ENCODE measurements at places on chromosomes 11 and 22.

DNA sequence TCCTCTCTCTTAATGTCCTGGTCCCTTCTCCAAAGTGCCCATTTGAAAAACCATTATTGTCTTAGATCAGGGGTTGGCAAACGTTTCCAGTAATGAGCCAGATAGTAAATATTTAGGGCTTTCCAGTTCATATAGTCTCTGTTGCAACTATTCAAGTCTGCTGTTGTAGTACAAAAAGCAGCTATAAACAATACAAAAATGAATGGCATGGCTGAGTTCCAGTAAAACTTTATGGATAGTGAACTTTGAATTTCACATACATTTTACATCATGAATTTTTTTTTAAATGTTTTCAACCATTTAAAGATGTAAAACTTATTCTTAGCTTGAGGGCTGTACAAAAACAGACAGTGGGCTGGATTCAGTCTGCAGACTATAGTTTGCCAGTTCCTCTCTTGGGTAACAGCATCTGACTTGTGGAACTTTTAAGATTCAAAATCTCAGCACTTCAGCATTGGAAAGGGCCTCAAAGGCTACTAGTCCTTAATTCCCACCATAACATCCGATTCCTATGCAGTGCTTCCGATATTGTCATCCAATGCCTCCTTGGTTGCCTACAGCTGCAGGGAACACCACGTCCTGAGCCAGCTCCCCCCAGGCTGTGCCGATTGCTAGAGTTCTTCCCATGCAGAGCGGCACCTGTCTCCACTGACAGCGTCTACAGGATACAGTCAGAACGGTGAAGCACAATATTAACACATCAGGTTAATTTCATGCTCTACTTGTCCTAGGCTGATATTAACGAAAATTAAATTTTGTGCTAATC is 65.6 kb upstream of the E2F8 start:
- H3K4me3 ChIP-seq: no peak overlapping the region
- no peak for DNase-seq
- H3K4me1 ChIP-seq: no peaks in the 10 kb centered on the region
- peaks cover 22% of the 10 kb centered on the region for H3K27me3 ChIP-seq
- no peaks in the 10 kb centered on the region for H3K36me3 ChIP-seq

GRCh38 chr22:43013355-43014315 is 1.3 kb downstream of the PACSIN2 start:
- H3K4me1 ChIP-seq: peaks cover 25% of the 10 kb centered on the region
- H3K27ac ChIP-seq: peak overlapping the region; percentile 79
- peak overlapping the region; percentile 96 for H3K4me3 ChIP-seq
- H3K27me3 ChIP-seq: peaks cover 3% of the 10 kb centered on the region
- H3K36me3 ChIP-seq: no peaks in the 10 kb centered on the region

GRCh38 chr11:65617136-65617850 is 1.7 kb downstream of the PCNX3 start:
- peaks cover 29% of the 10 kb centered on the region for H3K4me1 ChIP-seq
- H3K36me3 ChIP-seq: peaks cover 24% of the 10 kb centered on the region
- DNase-seq: no peak
- no peaks in the 10 kb centered on the region for H3K27me3 ChIP-seq

DNA sequence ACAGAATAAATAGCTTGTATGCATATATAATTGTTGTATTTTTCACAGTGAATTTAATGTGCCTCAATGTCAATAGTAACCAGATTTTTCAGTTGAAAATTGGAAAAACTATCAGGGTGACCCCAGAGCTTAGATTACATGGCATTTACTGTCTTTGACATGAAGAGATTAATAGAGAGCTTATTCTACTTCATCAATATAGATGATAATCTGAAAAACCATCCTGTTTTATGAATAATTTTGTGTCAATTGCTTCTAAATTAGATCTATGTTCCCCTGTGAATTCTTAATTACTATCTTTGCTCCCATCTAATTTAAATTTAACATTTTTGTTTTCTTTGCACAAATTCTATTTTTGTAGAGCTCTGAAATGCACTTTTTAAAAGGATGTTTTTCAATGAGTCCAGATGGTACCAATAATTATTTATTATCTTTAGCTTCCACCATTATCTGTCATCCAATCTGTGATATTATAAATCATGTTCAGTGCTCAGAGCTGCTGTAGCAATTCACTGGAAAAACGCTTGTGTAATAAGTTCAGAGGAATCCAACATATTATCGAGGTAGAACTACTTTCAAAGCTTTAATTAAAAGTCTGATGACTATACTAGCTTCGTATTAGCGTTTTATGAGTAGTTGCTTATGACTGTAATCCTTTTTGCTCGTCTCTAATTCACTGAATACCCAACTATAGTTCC is 291.4 kb downstream of the JRKL start:
- no peaks in the 10 kb centered on the region for H3K27me3 ChIP-seq
- H3K4me1 ChIP-seq: no peaks in the 10 kb centered on the region
- no peaks in the 10 kb centered on the region for H3K36me3 ChIP-seq
- no peak for DNase-seq
- H3K4me3 ChIP-seq: no peak overlapping the region
- H3K27ac ChIP-seq: no peak overlapping the region

GRCh38 chr22:17639247-17639741 is 737 bp downstream of the BCL2L13 start:
- H3K27ac ChIP-seq: peak overlapping the region; percentile 98
- peaks cover 11% of the 10 kb centered on the region for H3K36me3 ChIP-seq
- peak; percentile 51 for DNase-seq
- no peaks in the 10 kb centered on the region for H3K27me3 ChIP-seq
- peaks cover 27% of the 10 kb centered on the region for H3K4me1 ChIP-seq
- H3K4me3 ChIP-seq: peak overlapping the region; percentile 91

- no peak overlapping the region for H3K4me3 ChIP-seq
- no peaks in the 10 kb centered on the region for H3K4me1 ChIP-seq
- H3K27ac ChIP-seq: no peak overlapping the region
- H3K27me3 ChIP-seq: peaks cover 14% of the 10 kb centered on the region
Observed at GRCh38 chr11:120773501-120774031, 250.3 kb upstream of the TBCEL start.

DNA sequence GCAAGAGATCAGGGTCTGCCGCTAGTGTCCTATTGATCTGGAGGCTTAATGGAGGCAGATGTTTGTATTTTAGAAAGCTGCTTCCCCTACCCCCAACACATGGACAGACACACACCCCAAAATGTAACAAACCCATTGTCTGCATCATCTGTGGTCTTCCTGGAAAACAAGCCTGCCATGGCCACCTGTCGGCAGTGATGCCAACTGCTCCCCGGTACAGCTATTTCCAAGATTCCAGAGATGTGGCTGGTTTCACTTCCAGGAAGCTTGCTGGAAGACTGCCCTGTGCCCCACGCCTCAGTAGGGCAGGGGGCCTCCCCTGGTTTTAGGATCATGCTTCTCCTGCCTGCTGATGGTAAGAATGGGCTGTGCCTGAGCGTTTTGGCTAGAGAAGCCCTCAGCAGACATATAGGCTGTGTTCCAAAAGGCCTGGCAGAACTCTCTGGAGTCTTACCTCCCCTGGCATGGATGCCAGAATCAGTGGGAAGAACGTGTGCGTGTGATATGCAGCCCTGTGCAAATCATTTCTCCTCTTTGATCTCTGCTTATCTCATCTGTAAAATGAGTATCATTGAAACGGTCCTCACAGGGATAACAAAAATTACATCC is 108.6 kb downstream of the FBXO7 start:
- H3K27me3 ChIP-seq: peaks cover 3% of the 10 kb centered on the region
- DNase-seq: no peak
- no peaks in the 10 kb centered on the region for H3K4me1 ChIP-seq
- H3K36me3 ChIP-seq: no peaks in the 10 kb centered on the region
- H3K27ac ChIP-seq: no peak overlapping the region

- no peak overlapping the region for H3K27ac ChIP-seq
- peak overlapping the region; percentile 58 for H3K4me3 ChIP-seq
- no peaks in the 10 kb centered on the region for H3K27me3 ChIP-seq
- DNase-seq: peak; percentile 91
Observed at GRCh38 chr22:49934891-49935557, 16.6 kb downstream of the CRELD2 start.

DNA sequence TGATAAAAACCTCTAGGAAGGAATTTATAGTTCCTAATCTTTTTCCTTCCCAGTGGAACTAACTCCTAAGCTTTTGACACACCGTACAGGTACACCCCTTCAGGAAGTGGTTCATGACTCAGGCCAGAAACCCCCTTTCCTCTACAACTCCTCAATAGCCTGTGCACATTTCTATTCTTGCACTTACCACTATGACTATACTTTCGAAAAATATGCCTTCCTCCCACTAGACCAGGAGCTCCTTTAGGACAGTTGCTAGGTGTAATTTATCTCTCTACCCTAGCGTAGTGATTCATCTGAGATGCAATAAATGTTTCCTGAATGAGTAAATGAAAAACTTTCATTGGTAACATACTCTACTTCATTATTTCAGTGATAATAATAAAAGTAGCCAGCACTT is 14.5 kb downstream of the MAP6 start:
- H3K36me3 ChIP-seq: no peaks in the 10 kb centered on the region
- no peak for DNase-seq
- peaks cover 26% of the 10 kb centered on the region for H3K4me1 ChIP-seq
- no peak overlapping the region for H3K4me3 ChIP-seq
- H3K27me3 ChIP-seq: peaks cover 23% of the 10 kb centered on the region

GRCh38 chr22:37182949-37183245 is 5.2 kb downstream of the C1QTNF6 start:
- no peaks in the 10 kb centered on the region for H3K27me3 ChIP-seq
- H3K27ac ChIP-seq: no peak overlapping the region
- DNase-seq: no peak
- peaks cover 52% of the 10 kb centered on the region for H3K4me1 ChIP-seq

DNA sequence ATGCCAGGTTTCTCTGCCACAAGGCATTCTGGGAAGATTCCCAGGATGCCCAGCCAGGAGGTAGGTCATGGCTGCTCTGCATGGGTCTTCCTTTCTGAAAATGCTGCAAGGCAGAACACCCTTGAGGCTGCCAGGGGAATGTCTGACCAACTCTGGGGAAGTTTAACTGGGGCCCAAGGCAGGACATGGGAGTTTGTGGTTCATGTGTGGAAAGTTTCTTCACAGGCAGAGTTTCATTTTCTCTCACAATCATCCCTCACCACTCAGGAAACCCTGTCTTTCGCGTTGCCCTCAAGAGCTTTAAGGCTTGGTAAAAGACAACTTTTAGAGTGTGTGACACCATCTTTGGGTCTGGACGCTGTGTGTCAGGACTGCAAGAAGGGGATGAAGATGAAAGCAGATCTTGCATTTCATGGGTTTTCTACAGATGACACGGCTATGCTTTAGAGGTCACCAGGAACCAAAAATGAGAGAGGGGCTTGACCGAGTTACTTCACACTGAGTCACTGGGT is 133.5 kb downstream of the CD44 start:
- H3K4me1 ChIP-seq: peaks cover 40% of the 10 kb centered on the region
- H3K4me3 ChIP-seq: peak overlapping the region; percentile 13
- peak overlapping the region; percentile 82 for H3K27ac ChIP-seq
- peaks cover 12% of the 10 kb centered on the region for H3K36me3 ChIP-seq
- DNase-seq: peak; percentile 80

DNA sequence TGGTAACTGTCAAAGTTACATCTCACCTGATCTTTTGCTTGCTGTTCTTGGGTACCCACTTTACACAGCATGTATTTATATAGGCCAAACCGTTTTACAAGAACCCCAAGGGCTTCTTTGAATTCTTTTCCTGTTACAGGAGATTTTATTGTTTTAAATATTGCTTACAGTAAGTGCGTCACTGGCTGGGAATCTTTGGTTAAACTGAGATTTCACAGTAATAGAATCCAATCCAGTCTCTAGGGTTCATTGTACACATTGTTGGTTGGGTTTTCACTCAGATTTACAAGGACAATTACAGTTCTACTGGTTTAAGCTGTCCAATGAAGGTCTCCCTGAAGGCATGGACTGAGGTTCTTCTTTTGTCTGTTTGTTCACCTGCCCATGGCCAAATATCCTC is 171.7 kb downstream of the INSC start:
- peaks cover 8% of the 10 kb centered on the region for H3K27me3 ChIP-seq
- no peaks in the 10 kb centered on the region for H3K4me1 ChIP-seq
- DNase-seq: no peak
- H3K36me3 ChIP-seq: no peaks in the 10 kb centered on the region
- no peak overlapping the region for H3K4me3 ChIP-seq

DNA sequence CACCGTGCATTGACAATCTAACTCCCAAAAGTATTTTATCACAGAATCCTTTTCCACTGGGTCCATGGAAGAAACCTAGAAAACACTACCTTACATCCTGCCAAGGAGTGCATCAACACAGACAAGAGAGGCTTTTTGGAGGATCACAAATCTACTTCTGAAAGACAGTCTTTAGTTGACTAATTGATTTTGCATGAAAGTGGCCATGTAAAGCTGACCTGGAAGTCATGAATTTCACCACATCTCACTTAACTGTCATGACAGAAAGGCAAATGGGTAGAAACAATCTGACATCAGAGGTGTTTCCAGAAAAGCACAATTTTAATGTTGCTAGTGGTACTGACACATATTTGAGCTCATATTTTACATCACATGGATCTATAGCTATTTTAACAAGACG is 101.6 kb downstream of the FAM76B start:
- no peak for DNase-seq
- no peak overlapping the region for H3K27ac ChIP-seq
- H3K27me3 ChIP-seq: no peaks in the 10 kb centered on the region

- no peak for DNase-seq
- H3K27me3 ChIP-seq: no peaks in the 10 kb centered on the region
- H3K36me3 ChIP-seq: no peaks in the 10 kb centered on the region
Observed at GRCh38 chr11:32562839-32563599, 20.6 kb upstream of the EIF3M start.

GRCh38 chr11:13924801-13925327 is 37.7 kb upstream of the SPON1 start:
- H3K27ac ChIP-seq: peak overlapping the region; percentile 95
- H3K27me3 ChIP-seq: no peaks in the 10 kb centered on the region
- H3K4me1 ChIP-seq: peaks cover 41% of the 10 kb centered on the region
- no peak for DNase-seq
- peaks cover 13% of the 10 kb centered on the region for H3K36me3 ChIP-seq

DNA sequence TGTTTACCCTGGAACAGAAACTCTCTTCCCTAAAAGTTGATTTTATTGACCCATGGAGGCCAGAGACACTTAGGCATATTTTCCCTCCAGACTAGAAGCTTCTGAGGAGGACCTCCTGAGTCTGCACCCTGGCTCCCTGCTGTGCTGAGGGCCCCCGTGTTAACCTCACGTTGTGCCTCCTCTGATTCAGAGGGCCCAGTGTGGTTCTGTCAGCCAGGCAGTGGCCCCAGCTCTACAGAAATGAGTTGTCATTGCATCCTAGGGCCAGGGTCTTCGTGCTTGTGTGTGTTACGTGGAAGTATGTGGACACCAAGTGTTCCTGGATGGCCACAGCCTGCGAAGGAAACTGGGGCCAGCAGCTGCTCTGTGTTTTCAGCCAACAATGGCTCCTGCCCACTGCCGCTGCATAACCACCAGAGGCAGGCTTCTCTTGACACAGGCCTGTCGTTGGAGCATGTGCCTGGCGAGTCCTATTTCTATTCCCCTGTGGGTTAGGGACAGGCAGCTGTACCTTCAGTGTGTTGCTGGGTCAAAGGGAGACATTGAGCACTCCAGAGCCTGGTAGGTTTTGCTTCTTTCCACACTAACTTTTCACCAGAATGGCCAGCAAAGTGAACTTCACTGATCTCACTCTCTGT is 44.5 kb downstream of the MED15 start:
- peaks cover 92% of the 10 kb centered on the region for H3K4me1 ChIP-seq
- peaks cover 41% of the 10 kb centered on the region for H3K36me3 ChIP-seq
- DNase-seq: peak; percentile 89
- H3K27ac ChIP-seq: peak overlapping the region; percentile 96
- H3K4me3 ChIP-seq: peak overlapping the region; percentile 74

GRCh38 chr11:66281776-66282467 is 3.9 kb downstream of the CNIH2 start:
- DNase-seq: no peak
- no peak overlapping the region for H3K4me3 ChIP-seq
- H3K4me1 ChIP-seq: peaks cover 26% of the 10 kb centered on the region
- peak overlapping the region; percentile 10 for H3K27ac ChIP-seq
- peaks cover 3% of the 10 kb centered on the region for H3K27me3 ChIP-seq

- no peaks in the 10 kb centered on the region for H3K4me1 ChIP-seq
- DNase-seq: no peak
- H3K27me3 ChIP-seq: peaks cover 27% of the 10 kb centered on the region
- no peak overlapping the region for H3K27ac ChIP-seq
Observed at GRCh38 chr11:45606514-45607281, 58.7 kb downstream of the CHST1 start.

All from activated CD8-positive, alpha-beta memory T cell treated with anti-CD3 and anti-CD28 coated beads, Interleukin-2, amount 10 ng/mL, durations not matched to agents 7 days and 5 days (primary cell).